CD4-positive, alpha-beta T cell (primary cell): ENCODE measurements at places on chromosomes 13 and 19.

DNA sequence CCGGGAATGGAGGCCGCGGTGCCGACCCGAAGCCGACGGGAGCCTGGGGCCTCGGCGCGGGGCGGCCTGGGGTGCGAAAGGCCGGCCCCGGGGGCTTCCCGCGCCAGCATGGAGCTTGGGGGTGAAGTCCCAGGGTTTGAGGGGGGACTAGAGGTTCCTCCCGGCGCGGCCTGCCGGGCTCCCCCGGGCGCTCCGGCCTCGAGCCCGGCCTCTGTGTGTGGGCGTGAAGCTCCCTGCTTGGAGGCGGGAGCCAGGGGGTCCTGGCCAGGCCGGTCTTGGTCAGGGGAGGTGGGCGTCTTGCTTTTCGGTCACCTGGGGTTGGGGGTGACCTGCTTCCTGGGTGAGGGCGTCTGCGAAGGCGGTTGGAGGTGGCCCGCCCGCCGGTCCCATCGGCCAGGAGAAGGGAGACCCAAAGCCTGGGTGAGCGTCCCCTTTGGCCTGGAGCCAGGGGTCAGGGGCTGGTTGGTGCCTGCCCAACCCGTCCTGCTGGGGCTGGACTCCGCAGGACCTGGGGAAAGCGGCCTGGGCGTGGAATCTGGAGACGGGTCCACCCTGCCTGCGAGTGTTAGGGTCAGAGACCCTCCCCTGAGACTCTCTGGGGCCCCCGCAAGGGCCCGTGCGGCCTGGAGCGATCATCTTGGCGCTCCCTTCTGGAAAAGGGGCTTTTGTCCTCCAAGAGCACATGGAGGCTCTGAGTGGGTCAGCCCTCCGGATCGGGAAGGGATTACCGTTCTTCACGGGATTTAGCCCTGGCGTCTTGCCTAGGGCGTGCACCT, 535 bp downstream of the BSG start:
- DNase-seq = no peak

- peak; percentile 6 for DNase-seq
Observed at GRCh38 chr19:5828661-5829566, 10.6 kb downstream of the FUT6 start.

DNA sequence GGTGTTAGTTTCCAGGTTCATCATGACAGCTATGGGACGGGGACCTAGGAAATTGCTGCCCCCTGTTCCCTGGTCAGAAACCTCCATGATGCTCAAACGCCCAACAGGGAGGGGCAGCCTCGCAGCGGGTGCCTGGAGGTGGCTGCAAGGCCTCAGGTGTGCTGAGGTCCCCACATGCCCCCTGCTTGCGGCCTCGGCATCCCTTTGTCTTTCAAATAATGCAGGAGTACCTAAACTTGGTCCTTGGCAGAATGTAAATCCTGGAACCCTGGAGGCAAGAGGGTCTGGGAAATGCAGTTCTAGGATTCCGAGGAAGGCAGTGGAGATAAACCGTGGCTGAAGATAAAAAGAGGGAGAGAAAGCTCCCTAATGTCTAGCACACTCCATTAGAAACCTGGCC, 52.4 kb downstream of the SKA3 start:
- no peak for DNase-seq

DNA sequence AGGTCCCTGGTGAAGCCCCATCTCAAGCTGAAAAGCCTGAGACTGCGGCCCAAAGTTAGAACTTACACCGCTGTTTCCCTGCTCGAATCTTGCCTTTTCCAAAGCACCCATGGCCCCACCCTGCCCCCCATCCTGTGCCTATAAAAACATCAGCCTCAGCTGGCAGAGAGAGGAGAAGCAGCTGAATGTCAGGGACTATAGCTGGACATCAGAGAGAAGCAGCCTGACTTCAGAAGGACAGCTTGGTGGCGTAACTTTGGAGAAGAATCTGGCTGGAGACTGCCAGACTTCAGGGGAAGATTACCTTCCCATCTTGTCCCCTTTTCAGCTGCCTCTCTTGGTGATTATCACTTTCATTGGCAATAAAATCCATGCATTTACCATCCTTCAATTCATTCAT, 9.3 kb upstream of the RCBTB2 start:
- no peak for DNase-seq

- no peak for DNase-seq
Observed at GRCh38 chr13:43470610-43471009, 316.2 kb downstream of the ENOX1 start.

DNA sequence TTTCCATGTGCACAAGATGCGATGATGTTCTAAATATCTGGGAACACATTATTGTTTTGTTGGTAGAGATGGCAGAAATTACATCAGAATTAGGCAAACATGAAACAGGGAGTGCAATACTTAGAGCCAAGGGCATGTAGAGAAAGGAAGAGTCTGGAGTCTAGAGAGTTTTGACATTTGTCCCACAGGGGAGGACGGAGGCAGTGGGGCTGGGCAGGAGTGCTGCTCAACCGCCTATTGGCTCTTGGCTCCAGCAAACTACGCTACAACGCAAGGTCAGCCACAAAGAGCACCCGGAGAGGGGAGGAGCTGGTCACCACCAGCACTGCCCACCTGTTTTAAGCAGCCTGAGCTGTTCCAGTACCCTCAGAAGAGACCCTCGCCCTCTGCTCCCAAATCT, 108.3 kb downstream of the ABCC4 start:
- no peak for DNase-seq

DNA sequence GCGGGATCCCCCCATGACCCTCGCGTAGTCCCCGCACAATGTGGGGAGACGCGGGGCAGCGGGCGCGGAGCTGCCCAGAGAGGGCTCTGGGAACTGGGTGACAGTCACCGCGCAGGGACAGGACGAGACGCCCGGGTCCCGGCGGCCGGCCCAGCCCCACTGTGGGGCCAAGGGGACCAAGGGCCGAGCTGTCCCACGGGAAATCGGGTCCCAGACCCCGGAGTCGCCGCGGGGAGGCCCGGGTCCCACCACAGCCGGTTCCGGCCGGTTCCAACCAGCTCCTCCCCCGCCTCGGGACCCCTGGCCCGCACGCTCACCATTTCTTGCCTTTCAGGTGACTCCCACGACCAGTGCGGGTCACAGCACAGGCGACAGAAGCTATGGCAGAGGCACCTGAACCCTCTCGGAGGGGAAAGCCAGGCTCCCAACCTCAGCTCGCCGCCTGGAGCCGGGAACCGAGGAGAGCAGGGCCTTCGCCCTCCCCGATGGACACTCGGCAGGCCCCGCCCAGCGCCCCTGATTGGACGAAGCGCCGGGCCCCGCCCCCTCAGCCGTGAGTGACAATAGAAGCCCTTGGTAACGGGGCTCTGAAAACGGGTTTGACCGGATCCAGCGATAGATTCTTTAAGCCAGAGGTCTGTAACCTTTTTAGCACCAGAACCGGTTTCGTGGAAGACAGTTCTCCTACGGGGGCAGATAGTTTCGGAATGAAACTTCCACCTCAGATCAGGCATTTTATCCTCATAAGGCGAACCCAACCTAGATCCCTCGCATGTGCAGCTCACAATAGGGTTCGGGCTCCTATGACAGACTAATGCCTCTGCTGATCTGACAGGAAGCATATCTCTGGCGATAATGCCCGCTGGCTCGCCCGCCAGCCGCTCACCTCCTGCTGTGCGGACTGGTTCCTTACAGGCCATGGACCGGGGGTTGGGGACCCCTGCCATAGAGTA, at the start of gene ZNF433:
ZNF433 (minus strand) TSS at position 460 of the 953 bp plus-strand sequence; CDS start at position 320, 140 bp downstream.
- peak; percentile 66 for DNase-seq

DNA sequence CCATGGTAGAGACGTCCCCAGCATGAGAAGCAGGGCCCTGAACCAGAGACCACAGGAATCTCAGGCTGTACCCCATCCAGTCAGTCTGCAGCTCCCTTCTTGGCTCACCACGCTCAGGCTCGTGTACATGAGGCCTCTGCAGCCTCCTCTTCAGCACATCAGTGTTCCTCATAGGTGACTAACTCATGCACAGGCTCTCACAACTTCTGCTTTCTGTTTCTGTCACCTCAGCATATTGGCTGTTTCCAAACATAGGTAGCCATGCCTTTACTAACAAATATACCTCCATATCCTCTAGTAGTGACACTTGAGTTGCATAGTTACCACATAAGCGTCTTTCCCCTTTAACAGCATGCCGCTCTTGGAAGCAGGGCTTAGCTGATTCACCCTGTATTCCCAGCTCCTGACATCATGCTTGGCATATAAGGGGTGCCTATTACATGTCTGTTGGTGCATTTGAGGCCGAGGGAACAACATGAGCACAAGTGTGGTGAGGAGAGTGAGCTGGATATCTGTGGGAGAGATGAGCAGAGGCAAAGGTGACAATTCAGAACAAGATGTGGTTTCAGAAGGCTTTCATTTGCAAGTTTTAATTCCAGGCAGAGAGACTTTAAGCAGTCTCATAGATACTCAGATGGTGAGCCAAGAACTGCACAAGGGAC, 16.7 kb downstream of the ZNF473 start:
- no peak for DNase-seq

DNA sequence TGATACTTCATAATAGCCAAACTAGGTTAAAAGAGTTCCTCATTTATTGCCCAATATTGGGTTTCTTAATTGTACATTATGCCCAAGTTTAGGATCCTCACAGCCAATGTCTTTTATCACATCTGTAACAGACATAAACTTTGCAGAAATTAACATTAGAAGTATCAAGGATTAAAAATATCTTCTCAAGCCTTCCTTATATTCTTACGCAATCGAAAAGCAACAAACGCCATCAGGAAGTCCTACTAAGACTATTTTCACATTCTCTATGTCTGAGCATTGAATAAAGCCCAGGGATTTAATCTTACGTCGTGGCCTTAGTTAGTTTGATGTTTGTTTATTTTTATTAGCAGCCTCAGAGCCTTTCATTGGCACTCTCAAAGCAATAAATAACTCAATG, 1660.4 kb upstream of the MIR17HG start:
- no peak for DNase-seq

DNA sequence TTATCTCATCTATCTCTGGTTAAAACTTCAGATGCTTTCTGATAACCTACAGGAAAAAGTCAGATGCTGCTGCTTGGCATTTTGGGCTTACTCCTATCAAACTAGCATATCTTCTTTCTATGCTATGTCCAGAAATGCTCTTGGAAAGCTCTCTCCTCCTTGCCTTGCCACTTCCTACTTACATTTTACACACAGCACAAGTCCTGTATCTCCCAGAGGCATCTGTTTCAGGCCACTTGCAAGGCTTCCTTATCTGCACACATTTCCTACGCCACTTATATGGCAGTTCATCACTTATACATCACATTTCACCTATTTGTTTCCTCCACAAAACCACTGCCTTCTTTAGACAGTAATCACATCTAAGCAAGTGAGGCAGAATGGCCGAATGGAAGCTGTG, 220.3 kb downstream of the DNAJC15 start:
- DNase-seq = no peak

GRCh38 chr13:105541565-105541964, 993.9 kb downstream of the EFNB2 start:
- DNase-seq = no peak

DNA sequence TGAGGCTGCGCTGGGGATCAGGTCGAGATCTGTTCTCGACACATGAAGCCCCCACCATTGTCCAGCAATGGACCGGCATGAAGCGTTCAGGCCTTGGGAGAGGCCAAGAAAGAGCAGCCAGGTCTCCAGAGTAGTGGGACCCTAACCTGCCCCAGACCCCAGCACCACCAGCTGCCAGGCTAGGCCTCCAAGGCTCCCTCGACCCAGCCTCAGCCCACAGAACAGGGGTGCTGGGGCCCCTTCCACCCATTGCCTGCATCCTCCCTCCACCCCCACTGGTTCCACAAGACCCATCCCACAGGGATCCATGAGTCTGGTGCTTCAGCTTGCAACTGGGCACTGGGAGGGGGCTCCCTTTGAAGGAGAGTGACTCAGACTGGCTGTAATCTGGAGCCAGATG, 120.3 kb downstream of the TUBA3C start:
- no peak for DNase-seq
